ENCODE measurements at places on chromosomes 13 and 19.

DNA sequence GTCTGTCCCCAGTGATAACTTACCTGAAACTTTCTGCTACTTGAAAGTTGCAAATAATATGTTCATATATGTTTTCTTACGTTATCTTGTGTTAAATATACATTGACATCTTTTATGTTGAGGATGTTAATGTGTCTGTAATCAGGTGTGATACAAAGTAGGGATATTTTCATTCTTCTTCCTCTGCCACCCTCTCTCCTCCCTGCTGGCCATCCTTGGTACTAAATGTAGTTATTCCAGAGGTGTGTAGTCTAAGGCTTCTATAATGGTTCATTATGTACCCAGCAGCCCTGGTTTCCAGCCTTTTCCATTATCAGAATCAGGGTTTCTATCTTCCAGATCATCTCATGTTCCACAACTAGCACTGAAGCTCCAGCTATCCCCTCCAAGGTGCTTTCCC is 606.7 kb upstream of the KLHL1 start:
- DNase-seq, result no peak

GRCh38 chr19:3873151-3873550 is 4.3 kb upstream of the ZFR2 start:
- no peak for DNase-seq

DNA sequence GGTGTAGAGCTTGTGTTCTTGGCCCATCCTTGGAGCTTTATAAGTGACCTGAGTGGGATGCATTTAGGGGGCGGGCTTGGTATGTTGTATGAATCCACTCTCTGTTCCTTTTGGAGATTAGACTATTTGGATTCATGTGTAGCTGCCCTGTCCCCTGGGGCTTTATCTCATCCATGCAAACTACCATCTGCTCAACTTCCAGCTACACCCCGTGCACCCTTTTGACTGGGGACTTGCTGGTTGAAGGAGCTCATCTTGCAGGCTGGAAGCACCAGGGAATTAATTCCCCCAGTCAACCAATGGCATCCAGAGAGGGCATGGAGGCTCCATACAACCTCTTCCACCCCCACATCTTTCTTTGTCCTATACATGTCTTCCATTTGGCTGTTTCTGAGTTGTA is 6.1 kb downstream of the CLEC4M start:
- no peak for DNase-seq

DNA sequence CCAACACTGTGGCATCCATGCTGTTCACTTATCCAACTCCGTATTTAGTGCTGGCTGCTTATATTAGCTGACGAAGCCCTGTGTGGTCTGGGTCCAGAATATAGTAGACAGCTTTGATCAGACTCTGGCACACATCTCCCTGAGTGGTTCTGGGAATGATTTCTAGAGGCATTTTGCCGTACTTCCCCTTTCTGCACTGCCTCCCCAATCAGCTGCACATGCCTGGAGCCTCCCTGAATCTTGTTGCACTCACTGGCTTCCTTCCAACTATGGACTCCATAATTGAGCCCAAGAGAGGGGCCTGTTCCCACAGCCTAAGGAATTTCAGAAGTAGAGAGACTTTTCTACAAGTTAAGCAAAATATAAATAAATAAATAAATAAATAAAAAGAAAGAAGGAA is 30.4 kb upstream of the PCDH8 start:
- no peak for DNase-seq

DNA sequence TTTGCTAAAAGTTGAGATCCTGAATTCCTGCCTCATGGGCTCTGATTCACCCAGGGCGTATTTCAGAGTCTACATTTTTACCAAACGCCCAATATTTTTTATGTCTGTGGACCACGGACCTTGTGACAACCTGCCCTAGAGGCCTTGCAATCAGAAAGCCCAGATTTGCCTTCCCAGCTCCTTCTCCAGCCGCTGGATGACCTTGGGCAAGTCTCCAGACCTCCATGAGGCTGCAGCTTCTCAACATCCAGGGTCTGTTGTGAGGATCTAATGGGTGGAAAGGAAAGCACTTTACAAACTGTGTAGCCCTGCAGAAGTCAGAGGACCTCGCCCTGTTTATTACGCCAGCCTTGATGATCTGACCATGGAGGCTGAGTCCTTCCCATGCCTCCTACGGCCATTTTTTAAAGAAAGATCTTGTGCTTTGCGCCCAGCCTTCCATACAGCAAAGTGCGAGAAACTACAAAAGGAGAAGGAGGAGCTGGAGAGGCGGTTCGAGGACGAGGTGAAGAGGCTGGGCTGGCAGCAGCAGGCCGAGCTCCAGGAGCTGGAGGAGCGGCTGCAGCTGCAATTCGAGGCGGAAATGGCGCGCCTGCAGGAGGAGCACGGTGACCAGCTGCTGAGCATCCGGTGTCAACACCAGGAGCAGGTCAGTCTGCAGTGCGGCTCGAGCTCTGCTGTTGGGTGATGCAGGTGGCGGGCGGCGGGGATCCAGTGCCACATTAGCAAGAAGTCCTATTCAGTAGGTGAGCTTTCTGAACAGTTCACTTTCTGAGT is 115.6 kb downstream of the SLC7A1 start:
- DNase-seq, result no peak
